ENCODE measurements at places on chromosomes 7 and 10.

GRCh38 chr7:44158873-44159631 lies 17.9 kb upstream of the MYL7 start:
- no peak for DNase-seq

GRCh38 chr10:94279835-94280709 lies 82.7 kb downstream of the NOC3L start:
- peak; percentile 29 for DNase-seq

DNA sequence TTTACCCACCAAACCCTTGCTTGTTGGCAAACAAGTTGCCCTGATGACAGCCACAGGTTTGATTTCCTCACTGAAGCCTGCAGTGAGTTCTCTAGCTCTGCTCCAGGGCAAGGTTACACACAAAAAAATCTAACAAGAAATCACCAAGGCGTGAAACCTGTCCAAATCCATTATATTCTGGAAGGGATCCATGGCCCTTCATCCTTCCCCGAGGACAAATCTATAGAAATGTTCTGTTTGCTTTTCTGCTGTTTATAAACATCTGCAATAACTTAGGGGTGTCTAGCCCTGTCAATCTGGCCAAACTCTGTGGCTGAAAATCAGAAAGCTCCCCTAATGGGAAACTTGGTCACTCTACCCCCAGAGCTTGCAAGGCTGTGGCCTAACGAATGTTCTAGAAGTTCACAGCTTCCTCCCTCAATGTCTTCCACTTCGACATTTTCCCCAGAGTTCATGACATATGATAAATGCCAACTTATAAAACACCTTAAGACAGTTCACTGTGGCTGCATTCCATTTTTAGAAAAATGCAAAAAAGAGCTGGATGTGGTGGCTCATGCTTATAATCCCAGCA lies 164.5 kb downstream of the PRPF18 start:
- DNase-seq, result no peak

- no peak for DNase-seq
Observed at GRCh38 chr10:119575506-119575905, 21.3 kb downstream of the TIAL1 start.

- no peak for DNase-seq
Observed at GRCh38 chr7:46630031-46630430, 709.0 kb upstream of the IGFBP3 start.

GRCh38 chr7:66508431-66508830 lies 120.2 kb upstream of the KCTD7 start:
- no peak for DNase-seq

DNA sequence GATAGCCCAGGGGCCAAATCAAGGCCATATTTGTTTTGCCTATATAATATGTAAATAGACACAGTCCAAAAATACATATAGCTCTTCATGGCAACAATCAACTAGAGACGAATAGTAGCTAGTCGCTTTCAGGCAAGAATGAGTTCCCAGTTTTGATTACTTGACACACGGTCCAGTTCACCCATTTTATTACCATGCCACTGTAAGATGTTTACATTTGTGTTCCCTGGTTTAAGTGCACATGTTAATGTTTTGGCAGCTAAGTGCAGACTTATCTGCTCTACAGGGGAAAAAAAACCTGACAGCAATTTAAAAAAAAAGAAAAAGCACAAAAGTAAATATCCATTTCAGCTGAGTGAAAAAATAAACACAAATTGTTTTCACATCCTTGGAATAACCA lies 213.1 kb downstream of the TPK1 start:
- DNase-seq, result no peak

GRCh38 chr10:131690805-131691239 lies 210.0 kb upstream of the PPP2R2D start:
- no peak for DNase-seq

- DNase-seq, result no peak
Observed at GRCh38 chr7:30977222-30977621, 13.5 kb downstream of the GHRHR start.

DNA sequence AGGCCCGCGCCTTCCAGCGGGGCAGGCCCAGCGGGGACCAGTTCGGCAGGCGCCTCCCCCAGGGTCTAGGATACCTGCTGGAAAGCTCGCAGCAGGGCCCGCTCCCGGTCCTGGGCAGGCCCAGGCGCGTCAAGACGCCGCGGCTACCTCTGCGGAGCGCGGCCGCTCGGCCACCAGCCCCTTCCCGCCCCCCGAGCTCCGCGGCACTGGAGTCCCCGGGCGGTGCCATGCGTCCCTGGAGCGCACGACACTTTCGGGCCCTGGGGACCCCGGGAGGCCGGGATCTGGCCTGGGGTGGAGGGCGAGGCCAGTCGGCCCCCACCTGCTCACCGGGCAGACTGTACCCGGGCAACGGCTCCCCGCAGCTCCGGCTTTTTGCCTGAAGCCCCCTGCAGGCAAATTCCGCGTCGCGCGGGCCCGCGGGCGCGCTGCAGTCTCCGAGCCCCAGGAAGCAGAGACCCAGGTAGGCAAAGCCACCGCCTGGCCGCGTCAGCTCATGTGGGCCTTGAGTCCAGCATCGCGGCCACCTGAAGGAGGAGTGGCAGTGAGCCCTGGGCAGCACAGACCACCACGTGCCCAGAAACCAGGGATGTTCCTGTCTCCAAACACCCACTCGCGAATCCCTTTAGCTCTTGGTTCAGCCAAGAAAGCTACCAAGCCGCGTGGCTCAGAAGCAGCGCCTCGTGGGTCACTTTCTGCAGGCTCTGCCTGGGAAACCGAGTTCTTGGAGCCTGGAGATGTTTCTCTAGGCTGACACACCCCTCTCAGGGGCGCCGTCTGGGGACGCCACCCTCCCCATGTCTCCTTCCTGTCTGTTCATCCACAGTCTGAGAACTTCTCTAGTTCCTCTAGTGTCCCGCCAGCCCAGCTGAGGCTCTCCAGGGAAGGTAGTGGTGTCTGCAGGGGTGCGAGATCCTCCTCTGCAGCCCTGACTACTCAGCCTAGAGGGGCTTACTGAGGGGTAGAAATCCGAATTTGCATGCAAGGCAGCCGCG lies 46.1 kb upstream of the APBB1IP start:
- DNase-seq, result no peak

- no peak for DNase-seq
Observed at GRCh38 chr10:74738052-74738451, 88.3 kb upstream of the KAT6B start.

GRCh38 chr7:1710936-1711335 lies 40.9 kb downstream of the ELFN1 start:
- no peak for DNase-seq

DNA sequence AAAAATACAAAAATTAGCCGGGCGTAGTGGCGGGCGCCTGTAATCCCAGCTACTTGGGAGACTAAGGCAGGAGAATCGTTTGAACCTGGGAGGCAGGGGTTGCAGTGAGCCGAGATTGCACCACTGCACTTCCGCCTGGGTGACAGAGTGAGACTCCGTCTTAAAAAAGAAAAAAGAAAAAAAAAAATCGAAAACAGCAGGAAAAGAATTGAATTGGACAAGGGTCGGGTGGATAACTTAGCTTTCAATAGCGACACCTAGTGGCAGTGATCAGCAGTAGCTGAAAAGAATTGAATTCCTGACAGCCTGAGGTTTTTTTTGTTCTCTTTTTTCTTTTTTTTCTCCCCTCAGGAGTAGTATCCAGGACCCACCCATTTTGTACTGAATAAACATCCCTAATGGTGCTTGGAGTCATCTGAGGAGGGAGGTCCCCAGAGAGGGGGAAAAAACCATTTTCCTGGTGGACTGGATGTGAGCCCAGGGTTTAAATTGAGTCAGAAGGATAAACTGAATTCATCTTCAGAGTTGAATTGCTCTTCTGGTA lies 55.1 kb downstream of the CYCS start:
- no peak for DNase-seq

DNA sequence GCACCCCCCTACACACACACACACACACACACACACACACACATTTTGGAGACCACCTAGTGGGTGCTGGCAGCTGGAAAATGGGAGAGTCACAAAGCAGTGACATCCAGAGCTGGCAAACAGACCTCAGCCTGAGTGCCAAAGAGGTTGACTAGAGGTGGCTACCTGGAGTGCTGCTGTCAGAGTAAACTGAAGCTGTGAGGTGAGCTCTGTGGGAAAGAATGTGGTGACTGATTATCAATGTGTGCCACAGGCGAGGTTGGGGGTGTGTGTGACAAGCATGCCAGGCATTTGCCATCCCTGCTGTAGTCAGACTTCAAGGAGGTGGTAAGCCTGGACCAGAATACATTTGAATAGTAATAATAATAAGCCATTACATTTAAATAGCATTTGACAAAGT lies 120.6 kb downstream of the SLIT1 start:
- DNase-seq, result no peak

DNA sequence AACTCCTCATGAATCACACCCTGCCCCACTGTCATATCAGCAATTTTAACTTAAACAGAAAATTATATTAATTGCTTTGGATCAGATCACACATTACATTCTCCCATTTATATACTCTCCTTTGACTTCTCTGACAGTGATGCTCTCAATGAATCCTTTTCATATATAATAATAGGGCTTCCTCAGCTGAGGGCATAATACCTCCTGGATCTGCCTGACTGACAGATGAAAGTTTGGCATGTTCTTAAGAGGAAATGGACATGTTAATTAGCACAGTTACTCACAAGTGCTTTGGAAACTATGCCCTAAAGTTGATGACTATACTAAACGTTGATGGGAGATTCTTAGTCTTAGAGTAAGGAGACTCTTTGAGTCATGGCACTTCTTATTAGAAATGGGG lies 478.2 kb upstream of the LRRN3 start:
- no peak for DNase-seq

- DNase-seq, result no peak
Observed at GRCh38 chr7:138813945-138814344, 15.9 kb upstream of the ATP6V0A4 start.

DNA sequence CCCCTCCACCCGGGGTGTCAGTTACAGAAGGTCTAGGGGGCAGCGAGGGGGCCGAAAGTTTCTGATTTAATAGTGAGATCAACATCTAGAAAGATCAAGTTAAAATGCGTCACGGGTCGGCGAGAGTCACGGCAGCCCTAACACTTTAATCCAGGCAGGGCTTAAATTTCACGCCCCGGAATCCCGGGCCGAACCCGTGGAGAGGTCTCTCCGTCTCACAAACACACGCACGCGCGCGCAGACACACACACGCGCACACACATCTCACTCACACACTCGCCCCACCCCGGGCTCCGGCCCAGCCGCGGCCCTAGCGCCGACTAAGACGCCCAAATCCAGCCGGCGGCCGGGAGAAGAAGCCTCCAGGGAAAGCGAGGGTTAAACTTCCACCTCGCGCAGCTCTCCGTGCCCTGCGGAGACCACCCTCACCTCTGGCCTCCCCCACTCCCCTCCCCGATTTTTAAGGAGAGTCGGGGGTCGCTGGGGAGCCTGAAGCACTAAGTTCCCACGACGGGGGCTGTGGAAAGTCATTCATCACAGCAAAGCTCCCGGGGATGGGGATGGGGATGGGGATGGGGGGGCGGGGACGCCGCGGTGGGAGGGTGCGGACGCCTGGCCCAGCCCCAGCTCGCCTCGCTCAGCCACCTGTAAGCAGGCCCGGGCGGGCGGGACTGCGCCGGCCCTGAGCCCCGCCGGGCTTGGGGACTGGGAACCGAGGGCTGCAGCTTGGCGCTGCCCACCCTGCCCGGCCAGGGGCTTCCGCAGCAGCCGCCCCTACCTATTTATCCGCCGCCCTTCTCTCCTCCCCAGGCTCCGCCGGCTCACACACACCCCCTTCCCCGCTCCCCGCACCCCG lies 1.6 kb downstream of the PDGFA start:
- DNase-seq, result no peak

DNA sequence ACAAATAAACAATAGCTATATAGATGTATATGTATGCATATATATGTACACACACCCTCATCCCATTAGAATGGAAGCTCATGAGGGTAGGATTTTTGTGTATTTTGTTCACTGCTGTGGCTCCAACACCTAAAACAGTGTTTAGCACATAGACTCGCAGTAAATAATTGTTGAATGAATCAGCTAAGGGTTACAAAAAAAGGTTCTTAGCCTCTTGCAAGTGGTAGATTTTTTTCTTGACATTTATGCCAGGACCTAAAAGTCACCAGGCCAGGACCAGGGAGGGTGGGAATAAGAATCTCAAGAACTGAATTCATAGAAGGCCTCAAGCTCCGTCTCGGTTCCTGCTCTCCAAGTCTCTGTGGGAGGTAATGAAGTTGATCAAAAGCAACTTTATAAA lies 82.5 kb upstream of the CAPZA2 start:
- no peak for DNase-seq

- DNase-seq, result no peak
Observed at GRCh38 chr7:71206184-71206583, 74.2 kb downstream of the GALNT17 start.

DNA sequence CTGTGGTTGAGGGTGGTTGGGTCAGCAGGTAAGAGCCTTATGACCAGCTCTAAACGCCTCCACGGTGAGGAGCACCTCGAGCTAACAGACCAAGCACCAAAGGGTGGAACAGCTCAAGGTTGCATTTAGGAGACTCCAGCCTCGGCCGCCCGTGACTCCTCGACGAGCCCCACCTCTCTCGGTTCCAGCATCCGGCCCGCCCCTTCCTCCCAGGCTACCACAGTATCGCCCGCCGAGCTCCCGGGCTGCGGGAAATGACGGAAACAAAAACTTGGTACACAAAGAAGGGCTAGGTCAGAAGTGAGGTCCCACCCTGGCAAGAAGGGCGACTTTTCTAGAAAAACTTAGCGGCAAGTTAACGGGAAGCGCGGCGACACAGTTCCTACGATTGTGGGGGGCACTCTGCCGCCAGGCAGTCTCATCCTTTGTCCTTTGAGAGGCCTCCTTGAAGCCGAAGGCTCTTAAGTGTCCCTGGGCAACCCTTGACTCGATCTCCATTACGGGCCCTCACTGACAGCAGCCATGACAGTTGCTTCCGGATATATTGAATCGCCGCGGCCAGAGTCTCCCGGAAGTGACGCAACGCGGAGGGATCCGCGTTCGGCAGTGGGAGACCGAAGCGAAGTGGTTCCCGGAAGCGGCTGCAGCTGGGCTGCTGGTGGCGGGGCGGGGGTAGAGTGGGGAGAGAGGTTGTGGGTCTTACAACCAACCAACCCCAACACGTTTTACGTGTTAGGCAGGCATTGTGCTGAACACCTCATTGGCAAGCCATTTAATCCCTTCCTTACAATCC lies 40.2 kb upstream of the ZNF518A start:
- DNase-seq, result peak; percentile 90

GRCh38 chr7:94276795-94277194 lies 117.9 kb upstream of the COL1A2 start:
- no peak for DNase-seq

DNA sequence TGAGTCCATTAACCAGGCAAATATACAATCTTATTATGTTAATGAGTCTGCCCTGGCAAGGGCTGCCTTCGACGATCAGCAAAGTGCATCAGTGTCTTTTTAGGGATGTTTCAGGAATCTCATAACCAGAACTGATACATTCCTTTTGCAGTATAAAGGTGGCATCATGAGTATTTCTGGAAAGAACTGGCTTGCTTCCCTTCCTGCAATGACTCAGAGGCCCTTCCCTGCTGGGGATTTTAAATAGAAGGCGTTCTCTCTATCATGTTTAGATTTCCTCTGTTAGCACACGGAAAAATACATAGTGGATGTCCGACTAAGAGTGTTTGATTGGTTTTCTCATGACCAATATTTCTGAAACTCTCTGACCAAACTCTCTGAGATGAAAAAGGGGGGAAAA lies 1.8 kb downstream of the NPS start:
- DNase-seq, result no peak

Data from stimulated activated CD8-positive, alpha-beta memory T cell treated with anti-CD3 and anti-CD28 coated beads, Interleukin-2, amount 100 ng/mL, for 48 hours (primary cell).